ENCODE measurements at places on chromosomes 6 and 20.

- DNase-seq = no peak
Observed at GRCh38 chr20:58228484-58229197, at the start of gene ANKRD60. TSS of gene ANKRD60 (minus strand) at chr20:58228653. CDS start at chr20:58228653, 0 bp downstream.

DNA sequence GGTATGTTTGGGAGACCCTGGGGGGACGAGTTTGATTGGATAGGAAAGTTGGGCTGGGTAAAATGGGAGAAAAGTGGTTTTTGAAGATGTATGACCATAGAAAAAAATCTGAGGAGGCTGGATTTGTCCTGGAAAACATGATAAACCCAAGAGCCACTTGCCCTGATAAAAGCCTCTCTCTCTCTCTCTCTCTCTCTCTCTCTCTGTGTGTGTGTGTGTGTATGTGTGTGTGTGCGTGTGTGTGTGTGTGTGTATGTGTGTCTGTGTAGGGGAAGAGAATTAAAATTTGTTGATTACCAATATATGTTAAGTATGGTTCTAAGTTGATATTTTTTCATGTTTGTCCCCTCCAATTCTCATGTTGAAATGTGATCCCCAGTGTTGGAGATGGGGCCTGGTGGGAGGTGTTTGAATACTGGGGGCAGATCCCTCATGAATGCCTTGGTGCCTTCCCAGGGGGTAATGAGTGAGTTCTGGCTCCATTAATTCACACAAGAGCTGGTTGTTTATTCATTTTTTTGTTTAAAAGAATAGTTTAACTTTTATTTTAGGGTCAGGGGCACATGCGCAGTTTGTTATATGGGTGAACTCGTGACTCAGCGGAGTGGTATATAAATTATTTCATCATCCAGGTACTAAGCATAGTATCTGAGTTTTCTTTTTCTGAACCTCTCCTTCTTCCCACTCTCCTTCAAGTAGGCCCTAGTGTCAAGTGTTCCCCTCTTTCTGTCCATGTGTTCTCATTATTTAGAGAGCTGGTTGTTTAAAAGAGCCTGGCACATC lies 208.8 kb downstream of the TFAP2B start:
- no peak for DNase-seq

GRCh38 chr6:119484598-119484997 lies 135.0 kb upstream of the MAN1A1 start:
- DNase-seq = peak; percentile 99

GRCh38 chr20:33072813-33073212 lies 6.6 kb upstream of the BPIFB4 start:
- no peak for DNase-seq

GRCh38 chr20:64211874-64212658 lies 43.5 kb upstream of the PCMTD2 start:
- DNase-seq = no peak

DNA sequence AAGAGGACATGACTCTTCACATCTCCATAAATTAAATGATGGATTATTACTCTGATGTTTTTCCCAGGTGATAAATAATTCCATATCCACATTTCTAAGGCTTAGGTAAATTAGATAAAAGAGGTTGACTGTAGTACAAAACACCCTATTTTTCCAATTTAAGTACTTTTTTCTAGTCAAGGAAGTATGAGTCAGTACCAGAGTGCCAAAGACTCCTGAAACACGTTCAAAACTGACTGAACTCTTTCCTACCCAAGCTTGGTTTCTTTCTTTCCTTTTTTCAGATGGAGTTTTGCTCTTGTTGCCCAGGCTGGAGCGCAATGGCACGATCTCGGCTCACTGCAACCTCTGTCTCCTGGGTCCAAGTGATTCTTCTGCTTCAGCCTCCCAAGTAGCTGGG lies 85.0 kb downstream of the DOK5 start:
- DNase-seq = no peak

DNA sequence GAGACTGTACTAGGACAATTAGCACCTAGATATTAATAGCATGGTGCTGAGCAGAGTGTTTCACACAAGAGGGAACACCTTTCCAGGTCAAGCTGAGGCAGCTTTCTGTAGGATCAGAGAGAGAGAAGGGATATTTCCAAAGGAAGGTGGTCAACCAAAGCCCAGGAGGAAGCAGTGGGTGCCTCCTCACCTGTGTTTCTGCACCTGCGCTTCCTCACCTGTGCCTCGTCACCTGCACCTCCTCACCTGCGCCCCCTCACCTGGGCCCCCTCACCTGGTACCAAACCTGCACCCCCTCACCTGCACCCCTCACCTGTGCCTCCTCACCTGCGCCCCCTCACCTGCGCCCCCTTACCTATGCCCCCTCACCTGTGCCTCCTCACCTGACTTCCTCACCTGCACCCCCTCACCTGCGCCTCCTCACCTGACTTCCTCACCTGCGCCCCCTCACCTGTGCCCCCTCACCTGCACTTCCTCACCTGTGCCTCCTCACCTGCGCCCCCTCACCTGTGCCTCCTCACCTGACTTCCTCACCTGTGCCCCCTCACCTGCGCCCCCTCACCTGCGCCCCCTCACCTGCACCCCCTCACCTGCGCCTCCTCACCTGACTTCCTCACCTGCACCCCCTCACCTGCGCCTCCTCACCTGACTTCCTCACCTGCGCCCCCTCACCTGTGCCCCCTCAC lies 67.9 kb downstream of the TTLL2 start:
- no peak for DNase-seq

GRCh38 chr6:158522616-158523015 lies 37.3 kb upstream of the TMEM181 start:
- no peak for DNase-seq

- no peak for DNase-seq
Observed at GRCh38 chr6:36978421-36979346, 7.3 kb downstream of the MTCH1 start.

DNA sequence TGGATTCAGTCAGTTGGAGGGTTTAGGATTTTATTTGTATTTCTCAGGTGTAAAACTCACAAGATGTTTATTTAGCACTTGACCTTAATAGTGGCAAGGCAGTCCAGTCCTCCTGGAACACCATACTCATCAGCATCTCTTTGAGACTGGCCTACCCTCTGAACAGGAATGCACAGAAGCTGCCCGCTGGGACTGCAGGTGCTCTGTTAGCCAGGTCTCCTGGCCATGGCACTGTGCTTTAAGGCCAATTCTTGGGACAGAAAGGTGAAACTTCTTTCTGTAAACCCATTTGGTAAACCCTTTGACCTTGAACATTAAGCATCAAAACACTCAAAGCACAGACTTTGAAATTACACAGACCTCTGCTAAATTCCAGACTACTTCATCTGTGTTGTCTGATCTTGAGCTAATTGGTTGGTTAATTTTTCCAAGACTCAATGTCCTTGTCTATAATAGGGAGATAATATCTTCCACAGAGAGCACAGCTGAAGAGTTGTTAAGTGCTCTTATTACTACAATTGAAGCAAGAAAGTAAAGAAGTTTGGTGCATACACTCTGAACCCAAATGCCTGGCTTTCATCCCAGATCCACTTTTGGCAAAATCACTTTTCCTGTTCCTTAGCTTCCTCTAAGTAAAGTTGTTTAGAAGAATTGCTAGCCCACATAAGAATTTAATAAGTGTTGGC lies 54.9 kb upstream of the NT5E start:
- DNase-seq = no peak

DNA sequence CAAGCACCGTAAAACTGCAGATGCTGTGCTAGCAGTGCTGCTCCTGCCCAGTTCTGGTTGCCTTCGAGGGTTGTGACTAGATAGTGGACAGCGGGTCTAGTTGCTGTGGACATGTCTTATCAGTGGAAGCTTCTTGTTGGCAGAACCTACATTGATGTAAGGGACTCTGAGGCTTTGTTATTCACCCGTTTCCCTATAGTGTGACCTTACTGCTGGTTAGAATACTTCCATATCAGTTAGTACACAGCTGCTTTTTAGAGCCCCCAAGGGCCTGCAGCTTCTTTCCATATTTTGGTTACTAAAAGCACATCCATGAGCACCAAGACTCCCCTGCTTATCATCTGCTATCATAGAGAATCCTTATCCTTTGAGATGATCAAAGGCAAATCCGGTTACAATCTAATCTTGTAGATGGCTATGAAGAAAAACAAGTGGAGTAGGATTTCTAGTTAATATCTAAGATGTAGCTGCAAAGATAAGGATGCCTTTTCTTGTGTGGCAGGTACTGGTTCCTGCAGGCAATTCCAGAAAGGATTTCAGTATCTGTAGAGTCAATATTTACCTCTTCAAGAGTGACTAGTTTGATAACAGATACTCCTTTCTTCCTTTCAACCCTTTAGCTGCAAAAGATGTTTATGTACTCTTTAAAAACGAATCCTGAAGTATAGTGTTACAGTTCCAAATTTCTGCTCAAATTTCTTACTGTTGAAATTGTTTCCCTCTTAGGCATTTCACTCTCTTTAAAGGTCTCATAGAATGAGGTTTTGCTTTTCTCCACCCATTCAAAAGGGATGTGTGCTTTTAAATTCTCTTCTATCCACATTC lies 163.6 kb downstream of the JARID2 start:
- no peak for DNase-seq

- no peak for DNase-seq
Observed at GRCh38 chr6:139518556-139519091, 144.2 kb upstream of the CITED2 start.

DNA sequence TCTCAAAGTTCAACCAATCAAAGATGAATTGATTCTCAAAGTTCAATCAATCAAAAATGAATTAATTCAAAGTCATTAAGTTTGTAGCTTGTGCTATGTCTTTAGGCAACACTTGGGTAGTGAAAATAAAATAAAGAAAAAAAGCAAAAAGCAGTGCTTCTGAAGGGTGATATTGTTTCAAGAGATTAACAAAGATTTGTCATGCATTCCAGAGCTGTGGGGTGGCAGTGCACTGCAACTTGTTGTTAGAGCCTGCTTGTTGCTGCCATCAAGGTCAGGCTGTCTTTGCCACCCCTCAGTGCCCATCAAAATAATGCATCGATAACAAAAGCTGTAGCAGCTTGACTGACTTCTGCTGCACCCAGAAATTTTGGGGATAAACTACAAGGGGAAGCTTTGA lies 128.6 kb downstream of the RNF144B start:
- peak; percentile 51 for DNase-seq

DNA sequence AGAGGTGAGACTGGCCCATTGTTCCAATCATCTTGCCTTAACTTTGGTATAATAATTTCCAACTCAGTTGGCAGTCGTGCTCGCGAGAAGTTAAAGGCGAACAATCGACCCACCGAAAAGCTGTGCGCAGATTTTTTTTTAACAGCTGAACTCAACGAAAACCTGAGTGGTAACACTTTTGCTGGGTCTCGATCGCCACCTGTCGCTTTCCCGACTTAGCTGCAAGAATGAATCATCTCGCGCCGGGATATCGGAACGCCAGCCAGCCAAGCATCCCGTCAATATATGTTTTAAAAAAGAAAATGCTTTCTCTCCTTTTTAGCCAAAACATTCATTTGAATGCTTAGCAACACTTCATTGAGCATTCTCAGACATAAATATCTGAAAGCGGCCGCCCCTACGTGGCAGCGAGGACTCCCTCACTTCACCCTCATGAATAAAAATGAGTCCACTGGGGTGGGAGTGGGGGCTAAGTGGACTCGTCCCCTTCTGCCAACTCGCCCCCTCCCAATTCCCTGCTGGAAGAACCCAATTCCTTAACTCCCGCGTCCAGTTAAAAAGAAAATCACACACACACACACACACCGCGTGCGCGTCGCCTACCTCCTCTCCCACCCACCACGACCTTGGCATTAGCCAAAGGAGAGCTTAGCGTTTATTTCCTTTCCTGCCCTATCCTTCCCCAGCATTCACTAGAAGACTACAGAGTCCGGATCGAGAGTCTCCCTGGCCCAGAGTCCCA lies 1.5 kb downstream of the COL12A1 start:
- DNase-seq = peak; percentile 74

DNA sequence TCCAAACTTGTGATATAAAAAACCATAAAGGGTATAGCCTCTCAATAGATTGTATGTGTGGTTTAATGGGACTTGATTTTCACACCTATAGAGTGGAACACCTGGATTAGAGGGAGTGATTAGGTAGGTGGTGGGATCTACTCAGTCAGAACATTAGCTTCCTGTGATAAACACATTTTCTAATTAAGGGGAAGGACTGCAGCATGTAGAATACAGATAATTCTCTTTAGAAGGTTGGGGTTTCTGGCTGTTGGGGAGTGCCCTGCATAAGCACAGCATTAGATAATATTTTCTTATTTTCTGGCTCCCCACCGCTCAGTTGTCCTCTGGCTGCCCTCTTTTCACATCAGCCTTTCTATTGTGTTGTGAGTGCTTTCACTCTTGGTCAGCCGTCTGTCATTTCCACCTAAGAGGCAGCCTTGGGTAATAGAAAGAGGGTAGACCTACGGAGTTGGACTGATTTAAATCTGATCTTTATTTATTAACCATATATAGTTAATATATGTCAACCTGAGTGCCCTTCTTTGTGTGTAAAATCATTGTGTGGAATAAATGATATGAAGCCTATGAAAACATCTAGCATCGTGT lies 8.0 kb downstream of the CSE1L start:
- DNase-seq = no peak

DNA sequence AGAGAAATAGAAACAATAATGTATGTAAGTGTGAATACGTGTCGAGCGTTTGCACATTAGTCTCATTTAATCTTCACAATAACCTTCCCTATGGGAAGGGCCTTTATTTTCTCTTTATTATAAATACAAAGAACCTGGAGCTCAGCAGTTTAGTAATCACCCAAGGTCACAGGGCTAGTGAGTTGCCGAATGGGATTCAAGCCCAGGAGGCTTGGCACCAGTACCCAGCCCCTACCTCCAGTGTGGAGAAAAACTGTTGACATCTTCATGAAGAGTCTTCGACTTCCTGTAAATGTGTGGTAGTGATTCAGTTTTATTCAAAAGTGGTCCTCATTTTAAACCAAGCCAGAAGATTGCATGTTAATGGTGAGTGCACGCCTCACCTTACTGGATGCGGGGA lies 162.8 kb downstream of the SCML4 start:
- no peak for DNase-seq

DNA sequence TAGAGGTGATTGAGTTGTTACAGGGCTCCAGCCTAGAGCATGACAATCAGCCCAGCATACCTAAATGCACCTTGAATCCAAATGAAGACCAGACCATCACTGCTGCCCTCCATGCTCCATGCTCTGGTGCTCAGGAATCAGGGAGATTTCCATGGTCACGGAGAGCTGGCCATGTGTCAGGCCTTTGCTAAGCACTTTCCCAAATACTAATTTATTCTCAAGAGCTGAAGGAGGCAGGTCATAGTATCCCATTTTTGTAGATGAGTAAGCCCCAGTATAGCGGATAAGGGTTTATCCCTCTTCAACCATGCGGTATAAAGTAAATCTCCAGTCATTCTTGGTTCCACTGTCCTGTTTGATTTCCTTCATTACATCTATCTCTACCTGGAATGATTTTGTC lies 240.8 kb downstream of the TFAP2A start:
- no peak for DNase-seq

Measured in bronchial epithelial cell (primary cell).